NCI-H2171 treated with DMSO at 0.1 percent for 48 hours (cell line): ENCODE measurements at places on chromosomes 5 and 9.

DNA sequence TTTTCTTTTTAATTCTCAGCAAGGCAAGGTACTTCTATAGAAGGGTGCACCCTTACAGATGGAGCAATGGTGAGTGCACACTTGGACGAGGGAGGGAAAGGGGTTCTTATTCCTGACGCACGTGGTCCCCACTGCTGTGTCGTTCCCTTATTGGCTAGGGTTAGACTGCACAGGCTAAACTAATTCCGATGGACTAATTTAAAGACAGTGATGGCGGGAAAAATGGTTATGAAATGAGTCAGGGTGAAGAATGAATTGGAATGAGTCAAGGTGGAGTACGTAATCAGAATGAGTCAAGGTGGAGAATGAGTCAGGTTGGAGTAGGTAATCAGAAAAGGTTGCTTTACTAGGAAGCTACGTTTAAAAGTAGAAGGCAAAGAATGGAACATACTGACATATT lies 2.1 kb upstream of the HMGCS1 start:
- no peak for DNase-seq

DNA sequence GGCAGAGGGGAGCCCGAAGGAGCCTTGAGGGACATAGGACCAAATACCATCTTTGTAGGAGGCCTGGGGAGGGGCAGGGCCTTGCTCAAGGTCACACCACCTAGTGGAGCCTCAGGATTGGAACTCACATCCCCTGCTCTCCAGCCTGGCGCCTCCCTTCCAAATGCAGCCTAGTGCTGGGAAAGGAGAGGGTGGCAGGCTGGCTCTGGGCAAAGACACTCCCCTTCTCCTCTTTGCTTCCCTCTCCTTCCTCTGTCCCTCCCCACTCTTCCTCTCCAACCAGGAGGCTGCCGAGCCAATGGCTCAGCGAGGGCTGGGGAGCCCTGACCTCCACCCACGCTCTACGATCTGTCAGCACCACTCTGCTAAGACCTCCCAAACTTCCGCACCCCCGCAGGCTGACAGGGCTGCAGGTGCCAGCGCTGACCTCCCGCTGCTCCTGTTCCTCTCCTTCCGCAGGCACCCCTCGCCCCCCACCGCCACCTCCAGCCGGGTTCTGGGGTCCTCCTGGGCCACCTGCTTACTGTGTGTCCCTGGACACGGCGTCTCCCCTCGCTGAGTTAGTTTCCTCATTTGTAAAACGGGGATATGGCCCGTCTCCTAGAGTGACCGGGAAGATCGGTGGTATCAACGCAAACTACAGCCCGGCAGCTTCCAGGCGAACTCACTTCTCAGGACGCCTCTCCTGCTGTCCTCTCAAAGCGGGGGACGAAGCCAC lies 52.9 kb downstream of the C9orf50 start:
- peak; percentile 66 for DNase-seq

DNA sequence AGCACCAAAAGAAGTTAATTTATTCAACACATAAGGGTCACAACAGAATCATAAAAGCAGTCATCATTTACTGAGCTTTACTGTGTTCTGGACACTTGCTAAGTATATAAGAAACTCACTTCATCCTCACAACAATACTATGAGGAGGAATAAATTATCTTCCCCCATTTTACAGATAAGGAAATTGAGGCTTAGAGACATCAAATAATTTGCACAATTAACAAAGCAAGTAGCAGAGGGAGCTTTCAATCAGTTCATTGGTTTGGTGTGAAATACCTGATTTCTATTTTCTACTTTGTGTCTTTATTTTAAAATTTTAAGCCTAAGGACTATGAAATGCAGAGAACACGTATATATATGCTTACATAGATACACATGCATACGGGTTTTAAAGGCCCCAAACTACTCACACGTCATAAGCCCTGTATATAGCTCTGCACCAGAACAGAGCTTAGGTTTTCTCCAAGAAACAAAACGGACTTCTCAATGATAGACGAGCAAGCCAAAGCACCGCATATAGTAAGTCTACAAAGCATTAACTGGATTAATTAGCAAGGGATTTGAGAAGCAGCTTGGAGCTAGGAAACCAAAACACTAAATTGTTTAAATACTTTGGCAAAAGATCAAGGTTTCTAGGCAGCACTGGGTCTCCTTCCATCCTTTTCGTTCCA lies 95.6 kb downstream of the DENND1A start:
- DNase-seq = no peak

- DNase-seq = no peak
Observed at GRCh38 chr5:131795879-131796792, 681 bp downstream of the FNIP1 start.
